ENCODE measurements at places on chromosomes 11 and 22.

- DNase-seq = no peak
These were observed 4.2 kb upstream of the BIK start for GRCh38 chr22:43106302-43106701.

DNA sequence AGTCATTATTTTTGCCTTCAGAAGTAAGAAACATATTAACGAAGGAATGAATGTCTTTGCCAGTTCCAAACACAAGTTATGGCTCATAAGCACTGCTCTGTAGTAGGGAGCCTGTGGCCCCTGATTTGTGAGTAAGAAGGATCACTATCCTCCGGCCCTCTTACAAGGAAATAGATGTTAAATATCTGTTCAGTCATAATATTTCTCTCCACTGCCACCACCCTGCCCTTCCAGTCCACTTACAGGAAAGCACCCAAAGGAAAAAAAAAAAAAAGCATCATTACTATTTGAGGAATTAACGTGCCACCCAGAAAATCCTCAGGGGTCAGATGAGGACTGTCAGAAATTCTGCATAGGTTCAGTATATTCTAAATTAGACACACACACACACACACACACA is 123.4 kb downstream of the ETS1 start:
- DNase-seq = no peak

DNA sequence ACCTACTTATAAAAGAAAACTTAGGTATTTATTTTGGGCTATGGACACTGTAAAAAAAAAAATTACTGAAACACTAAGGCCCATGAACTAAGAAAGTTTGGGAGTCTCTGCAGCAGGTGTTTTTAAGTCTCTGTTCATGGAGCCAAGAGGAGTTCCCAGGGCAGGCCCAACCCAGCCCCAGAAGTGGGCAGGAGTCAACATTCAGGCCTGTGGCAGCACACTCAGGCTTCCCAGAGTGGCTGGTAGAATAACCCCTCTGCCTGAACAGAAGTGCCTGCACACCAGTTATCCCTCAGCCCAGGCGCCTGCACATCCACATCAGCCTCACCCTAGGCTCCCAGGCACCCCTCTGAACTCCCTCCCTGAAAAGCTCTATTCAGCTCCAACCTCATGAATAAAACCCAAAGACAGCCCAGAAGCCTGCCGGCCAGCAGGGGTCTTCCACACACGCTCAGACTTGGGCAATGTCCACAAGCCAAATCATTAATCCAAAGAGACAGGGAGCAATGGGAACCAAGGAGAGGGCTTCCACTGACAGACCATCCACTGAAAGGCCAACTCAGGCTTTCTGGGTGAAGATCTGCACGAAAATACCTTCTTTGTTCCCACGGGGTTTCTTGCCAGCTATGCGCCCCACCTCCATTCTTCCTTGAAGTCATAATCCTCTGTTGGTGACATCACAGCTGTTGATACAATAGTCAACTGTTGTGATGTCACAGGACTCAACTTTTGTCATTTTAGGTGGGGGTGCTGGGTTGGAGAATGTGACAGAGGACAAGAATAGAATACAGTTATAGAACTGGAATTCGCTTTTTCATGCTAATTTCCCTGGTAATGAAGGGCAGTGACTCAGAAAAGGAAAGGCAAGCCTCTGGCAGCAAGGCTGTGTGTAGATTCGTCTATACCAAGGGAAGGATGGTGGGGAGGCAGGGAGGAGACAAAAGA is 83.7 kb downstream of the RPL27A start:
- no peak for DNase-seq

DNA sequence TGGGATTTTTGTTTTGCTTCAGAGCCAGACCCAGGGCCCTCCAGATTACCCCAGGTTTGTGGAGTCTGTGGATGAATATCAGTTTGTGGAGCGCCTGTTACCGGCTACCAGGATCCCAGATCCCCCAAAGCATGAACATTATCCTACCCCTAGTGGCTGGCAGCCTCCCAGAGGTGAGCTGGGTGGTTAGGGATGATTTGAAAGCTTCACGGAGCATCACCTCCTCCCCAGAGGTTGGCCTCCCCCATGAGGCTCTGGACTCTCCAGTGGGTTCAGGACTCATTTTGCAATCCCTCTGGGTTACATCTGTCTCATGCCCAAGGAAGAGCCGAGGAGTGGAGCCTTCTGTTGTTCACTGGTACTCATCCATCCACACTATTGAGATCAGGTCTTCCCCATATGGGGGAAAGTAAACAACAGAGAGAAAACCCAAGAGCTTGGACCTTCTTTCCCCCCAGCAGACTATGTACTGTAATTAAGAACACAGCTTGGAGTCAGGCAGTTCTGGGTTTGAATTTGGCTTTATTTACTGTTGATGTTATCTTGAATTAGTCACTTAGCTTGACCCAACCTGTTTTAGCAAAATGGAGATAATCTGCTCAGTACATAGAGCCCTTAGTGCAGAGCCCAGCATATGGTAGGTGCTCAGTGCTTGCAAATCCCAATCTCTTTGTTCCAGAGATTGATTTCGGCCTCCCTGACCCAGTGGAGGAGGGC is 2.5 kb downstream of the MRPL49 start:
- no peak for DNase-seq

GRCh38 chr11:78688460-78688859 is 113.8 kb upstream of the NARS2 start:
- no peak for DNase-seq

- DNase-seq = no peak
These were observed 25.7 kb upstream of the PICK1 start for GRCh38 chr22:38031491-38031890.

DNA sequence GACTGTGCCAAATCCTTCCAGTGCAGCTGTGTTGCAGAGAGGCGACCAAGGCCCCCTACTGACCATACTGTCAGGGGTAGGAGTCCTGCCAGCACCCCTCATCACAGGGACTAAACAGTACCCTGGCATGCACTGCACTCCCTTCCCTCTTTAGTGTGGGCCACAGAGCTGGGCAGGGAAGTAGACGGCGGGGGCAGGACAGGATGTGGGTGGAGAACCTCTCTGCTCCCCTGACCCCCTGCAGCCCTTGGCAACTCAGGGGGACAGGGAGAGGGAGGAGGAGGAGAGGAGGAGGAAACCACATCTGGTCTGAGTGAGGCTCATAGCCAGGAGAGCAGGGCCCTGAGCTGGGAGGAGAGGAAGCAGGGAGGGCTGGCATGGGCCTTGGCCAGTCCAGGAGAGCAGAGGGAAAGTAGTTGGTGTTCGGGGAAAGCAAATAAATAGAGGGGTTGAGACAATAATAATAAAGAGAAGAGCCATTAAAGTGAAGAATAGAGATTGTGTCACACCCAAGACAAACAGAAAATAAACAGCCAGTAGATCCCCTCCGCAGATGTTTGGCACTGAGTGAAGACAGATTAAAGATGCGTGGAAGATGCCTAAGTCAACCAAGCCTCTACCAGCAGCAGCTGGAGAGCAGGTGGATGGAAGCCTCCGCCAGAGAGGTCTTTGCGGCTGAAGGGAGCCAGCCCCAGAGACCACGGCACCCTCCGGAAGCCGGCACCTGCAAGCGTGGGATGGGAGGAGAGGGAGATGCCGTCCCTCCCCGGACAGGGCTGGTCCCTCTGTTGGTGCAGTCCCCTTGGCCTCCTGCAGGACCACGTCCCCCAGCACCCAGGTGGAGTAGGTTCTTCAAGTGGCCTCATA is 61.5 kb downstream of the RPUSD4 start:
- DNase-seq = no peak

DNA sequence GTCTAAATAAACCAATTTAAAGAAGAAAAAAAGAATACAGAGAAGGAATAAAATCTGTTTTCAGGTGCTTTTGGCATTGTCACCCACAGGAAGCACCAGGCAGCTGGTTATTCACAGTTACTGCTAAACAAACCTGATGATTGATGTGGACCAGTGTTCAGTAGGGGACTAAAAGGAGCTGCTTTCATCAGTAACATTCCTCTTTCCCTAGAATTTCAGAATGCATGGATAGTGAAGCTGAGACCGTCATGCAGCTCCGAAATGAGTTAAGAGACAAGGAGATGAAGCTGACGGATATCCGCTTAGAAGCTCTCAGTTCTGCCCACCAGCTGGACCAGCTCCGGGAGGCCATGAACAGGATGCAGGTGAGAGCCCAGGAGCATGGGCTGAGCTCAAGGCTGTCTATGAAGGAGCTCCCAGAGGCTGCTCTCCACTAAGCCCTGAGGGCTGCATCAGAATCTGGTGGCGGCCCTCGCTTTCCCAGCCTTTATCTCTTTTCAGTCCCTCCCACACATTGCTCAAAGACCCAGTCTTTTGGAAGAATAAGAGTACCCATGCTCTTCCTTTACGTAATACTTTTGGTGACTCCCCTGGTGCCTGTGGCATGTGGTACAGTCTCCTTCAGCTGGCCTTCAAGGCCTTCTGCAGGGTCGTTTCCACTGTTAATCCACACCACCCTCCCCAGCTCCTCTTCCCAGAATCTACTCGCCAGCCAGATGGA is 69.5 kb downstream of the DBX1 start:
- DNase-seq = no peak

DNA sequence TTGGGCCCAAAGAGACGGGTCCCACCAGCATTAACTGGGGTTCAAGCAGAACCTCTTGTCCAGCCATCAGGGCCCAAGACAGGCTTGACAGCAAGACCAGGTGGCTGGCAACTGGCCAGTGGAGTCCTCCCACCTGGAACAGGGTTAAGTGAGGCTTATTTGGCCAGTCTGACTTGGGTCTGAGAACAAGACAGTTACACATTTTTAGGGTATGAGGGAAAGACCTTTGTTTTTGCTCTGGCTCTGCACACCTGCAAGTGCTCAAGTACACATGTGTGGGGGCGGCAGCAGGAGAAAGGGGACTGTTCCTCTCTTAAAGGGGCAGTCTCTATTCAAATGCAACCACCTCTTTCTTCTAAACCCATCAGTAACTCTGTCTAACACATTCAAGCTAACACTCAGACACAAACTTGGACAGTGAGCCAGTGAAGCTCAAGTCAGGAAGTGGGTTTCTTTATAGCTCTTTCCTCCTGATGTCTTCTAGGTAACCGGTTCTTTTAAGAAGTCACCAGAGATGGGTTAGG is 116.2 kb downstream of the ETS1 start:
- DNase-seq = no peak

GRCh38 chr11:119491753-119492510 is 69.0 kb upstream of the THY1 start:
- no peak for DNase-seq
